ENCODE measurements at places on chromosomes 5 and 9. TPM values are rescaled to one million over a fixed set of nuclear protein-coding genes. Genes with fewer than 3 reads are reported as not detected.

DNA sequence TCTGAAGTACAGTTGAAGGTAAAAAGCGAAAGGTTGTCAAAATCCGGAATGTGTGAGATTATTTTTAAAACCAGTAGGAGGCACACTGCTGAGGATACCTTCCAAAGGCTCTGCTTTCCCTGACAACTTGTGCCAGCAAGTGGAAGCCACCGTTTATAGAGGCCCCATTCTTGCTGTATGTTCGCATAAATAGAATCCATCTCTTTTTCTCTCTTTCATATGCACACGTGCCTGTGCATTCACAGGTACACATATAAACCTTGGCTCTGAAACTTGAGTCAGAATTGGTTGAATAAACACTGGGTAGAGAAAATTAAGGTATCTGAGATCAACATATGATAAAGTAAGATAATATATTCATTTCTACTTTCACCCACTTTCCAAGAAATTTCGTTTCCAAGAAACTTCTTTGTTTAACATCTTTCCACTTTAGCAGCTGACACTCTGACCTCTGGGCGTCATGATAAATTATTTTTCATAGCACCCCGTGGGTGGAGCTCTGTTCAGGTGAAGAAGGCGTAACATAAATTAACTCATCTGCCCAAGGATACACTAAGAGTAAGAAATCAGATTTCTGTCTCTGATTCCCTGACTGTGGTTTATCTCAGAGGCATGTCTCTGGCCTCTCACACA lies 63.7 kb upstream of the RICTOR start:
- no peak for DNase-seq

DNA sequence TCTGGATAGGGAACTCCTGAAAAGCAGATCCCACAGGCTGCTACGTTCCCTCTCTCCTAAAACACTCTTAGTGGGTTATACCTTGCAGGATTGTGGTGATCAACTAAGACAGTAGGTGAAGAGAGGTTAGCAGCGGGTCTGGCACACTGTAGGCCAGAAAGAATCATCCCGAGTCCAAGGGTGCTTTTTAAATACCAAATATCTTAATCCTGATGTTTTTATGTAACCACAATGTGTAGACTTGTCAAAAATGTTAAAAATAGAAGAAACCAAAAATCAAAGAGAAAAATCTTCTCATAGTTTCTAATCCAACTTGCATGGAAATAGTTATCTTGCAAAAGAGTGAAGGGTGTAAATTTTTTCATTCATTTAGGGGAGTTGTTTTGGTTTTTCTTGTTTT lies 52.3 kb upstream of the IFNK start:
- DNase-seq, result no peak

GRCh38 chr5:11415751-11416150 lies 488.5 kb downstream of the CTNND2 start:
- no peak for DNase-seq

SLC46A2 gene
- total RNA-seq, result not detected

DNA sequence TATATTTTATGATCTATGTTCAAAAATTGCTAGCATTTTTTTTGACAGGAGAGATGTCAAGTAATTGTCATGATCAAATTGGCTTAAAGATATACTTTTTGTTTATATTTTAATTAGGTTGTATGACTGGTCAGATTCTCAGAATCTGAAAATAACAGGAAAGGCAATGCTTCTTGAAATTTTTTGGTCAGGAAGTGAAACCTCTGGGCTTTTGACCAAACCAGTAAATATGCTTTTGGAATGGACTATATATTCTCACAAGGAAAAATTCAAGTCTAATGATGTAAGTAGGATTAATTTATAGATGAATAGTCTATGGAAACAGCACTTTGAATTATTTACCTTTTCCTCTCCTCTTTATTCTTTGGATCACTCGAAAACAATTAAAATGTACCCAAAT lies 52.3 kb downstream of the SLF1 start:
- DNase-seq, result no peak

GRCh38 chr5:127685662-127686061 lies 17.5 kb upstream of the CCDC192 start:
- no peak for DNase-seq

LRSAM1 gene
- 23.6 TPM for total RNA-seq

ARID3C gene
- total RNA-seq, result 0.82 TPM

- DNase-seq, result no peak
Observed at GRCh38 chr9:134651226-134651905, 9.8 kb downstream of the COL5A1 start.

GRCh38 chr5:113249206-113249605 lies 185.6 kb downstream of the TSSK1B start:
- no peak for DNase-seq

GRCh38 chr5:14513266-14513665 lies 68.3 kb upstream of the OTULINL start:
- no peak for DNase-seq

FBP1 gene
- not detected for total RNA-seq

- no peak for DNase-seq
Observed at GRCh38 chr9:11933926-11934325, 759.3 kb upstream of the TYRP1 start.

- DNase-seq, result no peak
Observed at GRCh38 chr5:150542933-150543445, 35.1 kb downstream of the NDST1 start.

DNA sequence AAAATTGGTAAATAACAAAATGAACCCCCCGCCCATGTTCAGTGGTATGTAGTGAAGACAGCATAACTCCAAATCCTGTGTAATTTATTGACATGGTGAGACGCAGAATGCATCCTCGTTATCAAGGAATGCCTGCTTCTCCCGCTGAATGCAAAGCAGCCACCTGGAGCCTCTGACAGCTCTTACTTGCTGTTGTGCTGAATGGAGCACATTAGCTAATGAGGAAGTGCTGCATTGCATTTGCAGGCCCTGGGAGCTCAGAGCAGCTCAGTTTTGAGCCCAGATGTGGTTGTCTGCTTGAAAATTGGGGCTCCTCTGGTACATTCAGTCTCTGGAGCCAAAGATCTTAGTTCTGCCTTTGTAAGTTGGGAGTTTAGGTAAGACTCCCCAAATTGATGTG lies 28.9 kb downstream of the PLAC8L1 start:
- no peak for DNase-seq

KCNT1 gene
- total RNA-seq, result 3.7 TPM
